ENCODE measurements at places on chromosomes 1 and 21.

GRCh38 chr1:13878451-13878850, 178.5 kb downstream of the PRDM2 start:
- no peak for DNase-seq
- peaks cover 11% of the 10 kb centered on the region for H3K27me3 ChIP-seq
- no peak overlapping the region for H3K4me3 ChIP-seq
- H3K4me1 ChIP-seq: no peaks in the 10 kb centered on the region
- no peak overlapping the region for H3K27ac ChIP-seq

GRCh38 chr1:46084553-46085451, 47.6 kb downstream of the PIK3R3 start:
- peaks cover 3% of the 10 kb centered on the region for H3K36me3 ChIP-seq
- H3K27ac ChIP-seq: no peak overlapping the region
- DNase-seq: no peak
- H3K4me3 ChIP-seq: no peak overlapping the region
- H3K27me3 ChIP-seq: no peaks in the 10 kb centered on the region

GRCh38 chr1:59406437-59407164, 109.7 kb downstream of the FGGY start:
- H3K27ac ChIP-seq: no peak overlapping the region
- no peak overlapping the region for H3K4me3 ChIP-seq
- peaks cover 10% of the 10 kb centered on the region for H3K4me1 ChIP-seq
- DNase-seq: no peak
- peaks cover 5% of the 10 kb centered on the region for H3K36me3 ChIP-seq

- peaks cover 6% of the 10 kb centered on the region for H3K4me1 ChIP-seq
- no peak overlapping the region for H3K27ac ChIP-seq
- no peak overlapping the region for H3K4me3 ChIP-seq
- H3K27me3 ChIP-seq: no peaks in the 10 kb centered on the region
These were observed 65.3 kb downstream of the CAMTA1 start for GRCh38 chr1:6850537-6850936.

GRCh38 chr1:116832308-116832931, 77.3 kb upstream of the PTGFRN start:
- H3K27me3 ChIP-seq: peaks cover 8% of the 10 kb centered on the region
- peaks cover 6% of the 10 kb centered on the region for H3K36me3 ChIP-seq
- no peak overlapping the region for H3K27ac ChIP-seq
- peaks cover 3% of the 10 kb centered on the region for H3K4me1 ChIP-seq

GRCh38 chr1:40332695-40333094, 15.6 kb upstream of the COL9A2 start:
- H3K27me3 ChIP-seq: no peaks in the 10 kb centered on the region
- H3K4me3 ChIP-seq: no peak overlapping the region
- no peak for DNase-seq
- H3K4me1 ChIP-seq: no peaks in the 10 kb centered on the region

GRCh38 chr21:38356883-38357625, 100.3 kb downstream of the KCNJ15 start:
- peaks cover 2% of the 10 kb centered on the region for H3K4me1 ChIP-seq
- H3K4me3 ChIP-seq: no peak overlapping the region
- no peak overlapping the region for H3K27ac ChIP-seq
- no peaks in the 10 kb centered on the region for H3K36me3 ChIP-seq
- H3K27me3 ChIP-seq: peaks cover 12% of the 10 kb centered on the region
- no peak for DNase-seq

DNA sequence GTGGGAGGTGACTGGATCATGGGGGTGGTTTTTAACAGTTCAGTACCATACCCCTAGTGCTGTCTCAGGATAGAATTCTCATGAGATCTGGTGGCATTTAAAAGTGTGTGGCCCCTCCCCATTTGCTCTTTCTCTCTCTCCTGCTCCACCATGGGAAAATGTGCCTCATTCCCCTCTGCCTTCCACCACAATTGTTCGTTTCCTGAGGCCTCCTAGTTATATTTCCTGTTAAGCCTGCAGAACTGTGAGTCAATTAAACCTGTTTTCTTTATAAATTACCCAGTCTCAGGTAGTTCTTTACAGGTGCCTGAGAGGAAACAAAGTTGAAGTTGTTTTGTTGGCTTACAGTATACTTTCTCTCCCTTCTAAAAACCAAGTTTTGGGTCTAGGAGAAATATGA, 23.1 kb upstream of the SLC22A15 start:
- H3K27ac ChIP-seq: no peak overlapping the region
- no peak overlapping the region for H3K4me3 ChIP-seq
- peaks cover 2% of the 10 kb centered on the region for H3K4me1 ChIP-seq
- no peak for DNase-seq

GRCh38 chr1:91120936-91121335, 99.1 kb upstream of the ZNF644 start:
- no peak for DNase-seq
- H3K4me1 ChIP-seq: peaks cover 13% of the 10 kb centered on the region
- no peaks in the 10 kb centered on the region for H3K36me3 ChIP-seq
- H3K27me3 ChIP-seq: no peaks in the 10 kb centered on the region
- H3K27ac ChIP-seq: no peak overlapping the region
